NCI-H524 (cell line): ENCODE measurements at places on chromosomes 13 and 19.

GRCh38 chr19:18589380-18590272, 1.0 kb downstream of the REX1BD start:
- peak; percentile 65 for DNase-seq

GRCh38 chr19:2982983-2983350, 5.6 kb downstream of the TLE6 start:
- DNase-seq, result peak; percentile 97

DNA sequence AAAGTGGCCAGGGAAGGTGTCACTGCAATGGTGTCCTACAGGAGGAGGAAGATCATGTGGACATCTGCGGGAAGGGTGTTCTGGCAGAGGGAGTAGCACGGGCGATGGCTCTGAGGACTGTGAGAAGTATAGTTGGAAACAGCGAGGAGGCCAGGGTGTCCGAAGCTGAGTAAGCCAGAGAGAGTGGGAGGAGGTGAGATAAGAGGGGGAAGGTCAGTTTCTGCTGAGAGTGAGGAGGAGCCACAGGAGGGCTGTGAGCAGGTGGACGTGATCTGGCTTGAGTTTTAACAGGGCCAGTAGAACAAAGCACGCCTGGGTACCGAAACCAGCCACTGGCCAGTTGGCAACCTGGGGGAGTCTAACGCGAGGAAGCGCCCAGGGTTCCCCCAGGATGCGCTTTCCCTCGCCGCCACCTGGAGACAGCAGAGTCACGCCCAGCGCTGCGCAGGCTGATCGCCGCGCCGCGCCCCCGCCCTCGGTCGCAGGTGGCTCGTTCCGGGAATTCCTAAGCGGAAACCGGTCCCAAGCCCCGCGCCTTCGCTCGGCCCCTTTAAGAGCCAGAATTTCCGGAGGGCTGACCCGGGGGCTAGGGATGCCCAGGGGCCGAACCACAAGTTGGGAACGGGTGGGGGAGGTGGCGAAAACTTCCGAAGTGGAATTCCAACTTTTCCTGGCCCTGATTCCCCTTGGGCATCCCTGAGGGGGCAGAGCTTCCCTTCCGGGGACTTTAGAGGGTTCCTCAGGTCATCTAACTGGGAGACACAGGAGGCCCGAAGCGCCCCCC, 1.1 kb upstream of the LSR start:
- DNase-seq, result peak; percentile 20

DNA sequence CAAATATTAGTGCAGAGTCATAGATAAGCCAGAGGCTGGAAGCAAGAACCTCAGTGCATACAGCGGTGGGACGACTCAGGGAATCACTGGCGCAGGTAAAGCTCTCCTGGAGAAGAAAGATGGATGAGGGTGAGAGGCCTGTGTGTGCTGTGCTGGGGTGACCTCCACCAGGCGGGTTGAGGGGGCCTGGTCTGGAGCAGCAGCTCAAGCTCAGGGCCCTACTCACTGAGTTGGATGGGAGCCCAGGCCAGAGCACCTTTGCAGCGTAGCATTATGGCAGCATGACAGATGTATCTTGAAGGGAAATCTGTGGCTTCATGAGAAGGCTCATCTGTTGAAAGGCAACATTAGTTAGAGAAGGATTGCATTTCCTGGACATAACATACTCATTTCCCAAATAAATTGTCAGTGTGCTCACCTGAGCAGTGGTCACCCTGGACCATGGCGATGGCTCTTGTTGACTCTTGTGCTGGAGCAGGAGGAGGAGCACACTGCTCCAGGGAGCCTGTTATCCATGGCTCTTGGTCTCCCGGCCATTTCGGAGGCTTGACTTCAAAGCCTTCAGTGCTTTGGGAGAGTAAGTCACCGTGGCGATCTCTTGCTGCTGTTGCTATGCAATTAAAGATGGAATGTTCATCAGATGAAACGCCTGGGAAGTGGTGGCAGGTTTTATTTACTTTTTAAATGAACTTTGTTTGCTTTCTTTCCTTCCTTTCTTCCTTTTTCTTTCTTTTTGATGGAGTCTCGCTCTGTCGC, 25.0 kb downstream of the HNRNPM start:
- no peak for DNase-seq

DNA sequence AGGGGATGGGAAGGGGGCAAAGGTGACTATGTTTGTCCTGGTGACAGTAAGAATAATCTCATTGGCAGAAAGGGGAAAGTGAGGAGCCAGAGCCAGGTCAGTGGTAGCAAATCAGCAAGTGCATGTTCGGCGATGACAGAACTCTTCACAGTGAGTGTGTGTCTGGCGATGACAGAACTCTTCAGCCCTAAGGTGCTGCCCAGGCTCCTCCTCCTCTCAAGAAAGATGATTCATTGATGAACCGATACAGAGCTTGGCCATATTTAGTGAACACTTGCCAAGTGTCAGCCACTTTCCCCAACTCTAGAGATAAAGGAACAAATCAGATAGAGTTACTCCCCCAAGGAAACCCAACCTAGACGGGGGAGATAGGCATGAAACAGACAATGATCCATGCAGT, 199.3 kb upstream of the UBL3 start:
- no peak for DNase-seq

- no peak for DNase-seq
Observed at GRCh38 chr13:83386609-83387008, 495.7 kb downstream of the SLITRK1 start.

DNA sequence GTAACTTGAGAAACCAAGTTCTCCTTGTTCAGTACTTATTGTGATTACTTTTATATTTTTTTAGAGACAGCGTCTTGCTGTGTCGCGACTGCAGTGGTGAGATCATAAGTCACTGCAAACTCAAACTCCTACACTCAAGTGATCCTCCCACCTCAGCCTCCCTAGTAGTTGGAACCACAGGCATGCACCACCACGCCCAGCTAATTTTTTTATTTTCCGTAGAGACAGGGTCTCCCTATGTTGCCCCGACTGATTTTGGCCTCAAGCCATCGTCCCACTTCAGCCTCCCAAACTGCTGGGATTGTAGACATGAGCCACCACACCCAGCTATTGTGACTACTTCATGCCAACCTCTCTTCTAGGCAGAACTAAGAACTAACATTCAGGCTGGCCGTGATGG, 8.3 kb downstream of the C19orf53 start:
- DNase-seq, result no peak

DNA sequence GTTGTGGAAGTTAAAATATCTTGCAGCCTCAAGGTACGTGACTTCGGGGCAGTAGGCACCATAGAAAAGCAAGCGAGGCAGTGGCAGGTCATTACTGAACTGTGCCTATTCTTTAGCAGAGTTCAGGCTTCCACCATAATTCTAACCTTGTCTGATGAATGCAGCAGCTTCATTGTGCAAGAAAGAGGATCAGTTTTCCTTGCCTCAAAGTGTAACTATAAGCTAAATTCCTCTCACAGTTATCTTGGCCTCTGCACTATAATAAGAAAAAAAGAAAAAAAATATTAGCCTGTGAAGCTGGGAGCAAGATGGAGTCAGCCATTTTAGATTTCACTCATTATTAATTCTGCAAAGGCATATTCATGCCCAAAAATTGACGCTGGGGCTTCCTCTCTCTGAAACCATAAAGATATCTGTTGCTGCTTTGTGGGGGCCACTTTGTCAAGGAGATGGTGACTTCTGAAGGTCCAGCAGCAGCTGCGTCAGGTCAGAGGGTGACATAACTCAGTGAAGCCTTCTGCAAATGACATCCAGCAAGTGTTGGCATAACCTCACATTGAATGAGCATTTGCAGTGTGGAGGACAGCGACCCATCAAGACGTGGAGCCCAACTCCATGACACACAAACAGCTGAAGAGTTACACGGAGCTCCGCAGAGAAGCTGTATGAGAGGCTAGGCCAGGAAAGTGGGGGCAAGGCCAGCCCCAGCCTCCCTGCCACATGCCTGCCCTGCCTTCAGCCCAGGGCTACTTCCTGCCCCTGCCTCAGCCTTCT, 23.1 kb upstream of the SACS start:
- no peak for DNase-seq

GRCh38 chr19:51733742-51734522, 10.1 kb upstream of the HAS1 start:
- DNase-seq, result no peak

GRCh38 chr19:30649934-30650614, 277.9 kb downstream of the ZNF536 start:
- no peak for DNase-seq

DNA sequence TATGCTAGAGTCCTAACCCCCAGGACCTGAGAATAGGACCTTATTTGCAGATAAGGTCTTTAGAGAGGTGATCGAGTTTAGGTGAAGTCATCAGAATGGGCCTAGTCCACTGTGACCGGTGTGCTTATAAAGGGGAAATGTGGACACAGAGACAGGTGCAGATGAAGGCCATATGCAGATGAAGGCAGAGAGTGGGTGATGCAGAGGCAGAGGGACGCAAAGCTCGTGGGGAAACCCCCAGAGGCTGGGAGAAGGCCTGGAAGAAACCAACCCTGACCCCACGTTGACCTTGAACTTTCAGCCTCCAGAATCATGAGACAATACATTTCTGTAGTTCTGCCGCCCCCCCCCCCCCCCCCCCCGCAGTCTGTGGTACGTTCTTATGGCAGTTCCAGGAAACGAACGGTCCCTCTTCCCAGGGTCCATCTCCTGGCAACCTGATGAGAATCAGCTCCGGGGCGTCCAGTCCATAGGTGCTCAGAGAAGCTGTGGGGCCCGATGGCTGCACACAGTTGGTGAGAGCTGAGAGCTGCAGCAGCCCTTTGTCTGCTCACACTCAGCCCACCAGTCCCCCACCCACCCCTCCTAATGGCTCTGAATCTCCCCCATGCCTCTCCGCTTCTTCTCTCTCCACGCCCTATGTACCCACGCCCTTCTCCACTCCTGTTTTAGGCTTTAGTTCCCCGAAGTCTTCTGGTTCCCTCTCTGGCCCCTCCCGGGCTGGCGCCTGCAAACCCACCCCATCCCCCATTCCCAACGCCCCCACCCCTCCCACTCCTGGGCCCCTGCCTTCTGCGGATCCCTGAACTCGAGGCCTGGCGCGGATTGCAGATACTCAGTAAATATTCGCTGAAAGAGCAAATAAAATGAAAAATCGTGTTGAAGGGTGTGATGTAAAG, 218.3 kb upstream of the MAB21L1 start:
- no peak for DNase-seq

GRCh38 chr13:32734511-32734910, 148.3 kb downstream of the PDS5B start:
- DNase-seq, result peak; percentile 57

- DNase-seq, result no peak
Observed at GRCh38 chr19:11453468-11454341, 18.3 kb downstream of the PRKCSH start.

DNA sequence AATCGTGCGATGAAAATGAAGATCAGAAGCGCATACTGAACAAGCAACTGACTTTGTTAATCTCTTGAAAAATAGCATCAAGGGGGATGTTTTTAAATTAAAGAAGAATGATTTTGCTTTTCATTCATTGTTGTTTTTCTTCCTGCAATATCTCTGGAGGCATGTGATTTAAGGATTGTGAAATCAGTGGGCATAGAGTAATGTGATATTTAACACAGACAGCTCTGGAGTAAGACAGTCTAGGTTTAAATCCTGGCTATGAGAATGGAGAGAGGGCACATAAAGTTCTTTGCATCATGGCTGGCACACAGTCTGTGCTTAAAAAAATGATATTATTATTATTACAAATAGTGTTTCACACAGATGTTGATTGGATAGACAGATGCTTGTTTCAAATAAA, 243.1 kb upstream of the NBEA start:
- DNase-seq, result no peak

DNA sequence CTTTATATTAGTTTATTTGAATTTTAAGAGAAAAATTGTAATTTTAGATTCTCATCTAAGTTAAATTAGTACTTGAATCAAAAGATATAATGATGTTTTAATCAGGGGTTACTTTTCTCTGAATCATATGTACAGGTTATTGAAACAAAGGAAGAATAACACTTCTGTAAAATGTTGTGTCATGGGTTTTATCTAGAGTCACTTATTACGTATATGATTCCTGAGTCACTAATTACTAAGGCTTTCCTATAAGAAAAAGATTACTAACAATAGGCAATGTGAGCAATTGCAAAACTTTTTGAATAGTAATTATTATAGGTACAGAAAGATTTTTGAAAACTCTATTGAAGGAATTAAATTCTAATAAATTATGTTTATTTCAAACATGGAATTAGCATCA, 99.2 kb upstream of the KLF5 start:
- no peak for DNase-seq

DNA sequence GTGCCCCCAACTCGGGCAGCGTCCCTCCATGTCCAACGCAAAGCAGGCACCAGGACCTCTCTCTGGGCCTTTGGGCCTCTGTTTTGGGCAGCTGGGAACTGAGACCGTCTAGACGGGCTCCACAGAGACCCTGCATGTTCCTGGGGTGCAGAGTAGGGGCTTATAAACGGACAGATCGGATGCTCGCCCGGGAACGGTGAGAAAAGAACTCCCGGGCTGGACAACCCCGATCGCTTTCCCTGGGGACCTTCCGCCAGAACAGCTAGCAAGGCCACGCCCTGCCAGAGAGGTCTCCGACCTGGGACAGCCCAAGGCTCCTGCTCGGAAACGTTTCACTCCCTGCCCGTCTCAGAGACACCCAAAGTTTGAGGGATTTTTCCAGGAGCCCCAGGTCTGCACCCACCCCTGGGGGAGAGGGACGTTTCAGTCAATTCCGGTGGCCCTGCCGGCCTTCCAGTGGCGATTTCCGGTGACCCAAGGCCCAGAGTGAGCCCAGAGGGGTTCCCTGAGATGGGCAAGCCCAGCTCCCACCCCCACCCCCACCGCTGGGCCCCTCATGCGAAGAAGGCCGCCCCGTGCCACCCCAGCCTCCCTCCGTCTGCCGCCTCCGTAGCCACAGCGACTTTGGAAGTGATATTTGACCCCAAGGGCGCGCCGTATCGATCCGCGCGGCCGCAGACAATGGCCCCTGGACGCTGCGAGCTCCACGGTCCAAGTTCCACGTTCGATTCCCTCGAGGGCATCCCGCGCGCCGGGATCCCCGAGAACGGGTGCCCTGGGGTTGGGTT, 1.7 kb downstream of the NR2F6 start:
- no peak for DNase-seq

- DNase-seq, result no peak
Observed at GRCh38 chr19:40266912-40267600, 18.1 kb downstream of the AKT2 start.

DNA sequence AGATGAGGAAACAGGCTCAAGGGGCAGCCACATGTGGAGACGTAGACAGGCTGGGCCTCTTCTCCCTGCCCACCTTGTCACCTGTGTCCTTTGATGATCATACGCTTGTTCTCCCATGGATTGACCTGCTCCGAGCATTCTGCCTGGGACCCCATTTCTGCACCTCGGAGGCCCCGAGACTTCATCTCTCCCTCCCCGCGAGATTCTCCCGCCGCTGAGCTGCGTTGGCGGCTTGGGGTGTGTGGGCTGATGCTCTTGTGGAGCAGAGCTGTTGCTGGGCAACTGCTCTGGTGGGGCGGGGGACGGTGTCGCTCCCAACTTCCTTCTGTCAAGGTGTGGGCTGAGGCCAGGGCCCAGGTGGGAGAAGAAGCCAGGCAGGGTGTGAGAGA, 22.1 kb downstream of the MAST3 start:
- DNase-seq, result no peak

DNA sequence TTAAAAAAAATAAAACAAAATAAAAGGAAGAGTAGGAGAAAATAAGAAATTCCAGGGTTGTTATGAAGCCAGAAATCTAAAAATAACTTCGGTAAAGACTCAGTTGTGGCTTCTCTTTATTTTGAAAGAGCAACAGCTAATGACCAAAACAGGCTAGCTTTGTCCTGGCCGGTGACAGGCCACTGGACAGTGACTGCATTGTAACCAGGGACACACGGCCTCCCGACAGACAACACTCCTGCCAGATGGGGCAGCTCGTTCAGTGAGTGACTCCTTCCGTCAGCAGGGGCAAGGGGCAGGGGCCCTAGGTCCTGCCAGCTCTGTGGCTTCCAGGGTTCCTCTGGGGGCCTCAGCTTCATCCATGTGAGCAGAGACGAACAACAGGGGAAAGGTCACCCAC, 173.4 kb downstream of the KATNAL1 start:
- peak; percentile 45 for DNase-seq
